ENCODE measurements at places on chromosomes 12 and 14. TPM values are rescaled to one million over a fixed set of nuclear protein-coding genes. Genes with fewer than 3 reads are reported as not detected.
A peak's percentile ranks its signal among the peaks of the same experiment; 100 is the strongest.

GRCh38 chr12:1099158-1099557, 108.1 kb downstream of the ERC1 start:
- H3K4me3 ChIP-seq, result no peak overlapping the region
- H3K27me3 ChIP-seq, result no peaks in the 10 kb centered on the region
- DNase-seq, result no peak
- peaks cover 30% of the 10 kb centered on the region for H3K4me1 ChIP-seq
- no peaks in the 10 kb centered on the region for H3K36me3 ChIP-seq

Gene GARIN6
- not detected for total RNA-seq

- no peak overlapping the region for H3K4me3 ChIP-seq
- H3K27ac ChIP-seq, result no peak overlapping the region
- no peaks in the 10 kb centered on the region for H3K27me3 ChIP-seq
- no peaks in the 10 kb centered on the region for H3K36me3 ChIP-seq
- no peaks in the 10 kb centered on the region for H3K4me1 ChIP-seq
Observed at GRCh38 chr14:70696026-70696425, 54.3 kb downstream of the TTC9 start.

DNA sequence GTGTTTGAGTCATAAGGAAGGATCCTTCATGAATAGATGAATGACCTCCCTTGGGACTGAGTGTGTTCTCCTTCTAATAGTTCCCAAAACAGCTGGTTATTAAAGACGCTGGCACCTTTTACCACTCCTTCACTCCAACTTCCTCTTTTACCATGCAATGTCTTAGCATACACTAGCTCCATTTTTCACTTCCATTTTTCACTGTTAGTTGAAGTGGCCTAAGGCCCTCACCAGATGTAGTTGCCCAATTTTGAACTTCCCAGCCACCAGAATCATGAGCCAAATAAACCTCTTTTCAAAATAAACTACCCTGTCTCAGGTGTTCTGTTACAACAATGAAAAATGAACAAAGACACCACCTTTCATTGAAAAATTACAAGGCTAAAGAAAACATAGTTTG, 64.7 kb downstream of the GPR65 start:
- H3K27me3 ChIP-seq, result no peaks in the 10 kb centered on the region
- H3K4me3 ChIP-seq, result no peak overlapping the region
- DNase-seq, result no peak

Gene KRT82
- total RNA-seq, result not detected

Gene KRT79
- total RNA-seq, result not detected

- peaks cover 8% of the 10 kb centered on the region for H3K4me1 ChIP-seq
- no peaks in the 10 kb centered on the region for H3K27me3 ChIP-seq
- H3K27ac ChIP-seq, result no peak overlapping the region
- H3K36me3 ChIP-seq, result no peaks in the 10 kb centered on the region
- H3K4me3 ChIP-seq, result no peak overlapping the region
Observed at GRCh38 chr12:122395319-122395718, 27.1 kb downstream of the CLIP1 start.

Gene SYNDIG1L
- 0.40 TPM for total RNA-seq

Gene SLC25A21
- total RNA-seq, result 6.4 TPM

DNA sequence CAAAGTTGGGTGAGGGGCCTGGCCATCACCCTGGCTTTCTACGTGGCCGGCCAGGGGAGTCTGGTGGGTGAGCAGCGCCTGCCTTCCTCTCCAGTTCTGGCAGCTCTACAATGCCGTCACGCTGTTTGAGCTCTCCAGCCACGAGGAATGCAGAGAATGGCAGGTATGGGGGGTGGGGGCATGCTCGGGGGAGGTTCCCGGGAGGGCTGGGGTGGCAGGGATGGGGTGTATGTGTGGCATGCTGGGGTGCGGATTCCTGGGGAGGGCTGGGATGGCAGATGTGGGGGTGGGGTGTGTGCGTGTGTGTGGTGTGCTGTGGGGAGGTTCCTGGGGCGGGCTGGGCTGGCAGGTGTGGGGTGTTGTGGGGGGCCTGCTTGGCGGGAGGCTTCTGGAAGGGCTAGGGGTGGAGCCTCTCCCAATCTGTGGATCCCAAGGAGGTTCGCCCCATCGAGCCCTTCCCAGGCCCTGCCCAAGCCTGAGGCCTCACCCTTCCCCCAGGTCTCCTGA, 18.5 kb downstream of the RHOF start:
- no peaks in the 10 kb centered on the region for H3K36me3 ChIP-seq
- no peak overlapping the region for H3K27ac ChIP-seq
- no peak overlapping the region for H3K4me3 ChIP-seq
- peak; percentile 45 for DNase-seq
- H3K27me3 ChIP-seq, result no peaks in the 10 kb centered on the region
- peaks cover 11% of the 10 kb centered on the region for H3K4me1 ChIP-seq

DNA sequence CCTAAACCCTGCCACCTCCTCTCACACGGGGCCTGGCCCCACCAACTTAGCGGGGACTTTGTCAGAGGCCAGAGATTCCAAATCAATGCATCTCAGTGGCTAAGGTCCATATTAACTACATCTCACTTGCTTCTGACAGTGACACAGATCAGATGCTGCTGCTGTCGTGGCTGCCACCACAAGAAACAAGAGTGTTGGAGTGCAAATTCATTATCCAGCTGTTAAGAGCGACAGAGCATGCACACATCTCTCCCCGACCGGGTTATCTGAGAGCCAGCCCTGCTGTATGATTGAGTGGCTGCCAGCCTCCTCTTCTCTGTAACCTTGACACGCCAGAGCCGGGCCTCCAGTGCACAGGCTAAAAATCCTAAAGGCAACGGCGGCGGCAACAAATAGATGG, 40.2 kb downstream of the SPRING1 start:
- H3K4me3 ChIP-seq, result no peak overlapping the region
- peaks cover 6% of the 10 kb centered on the region for H3K27me3 ChIP-seq
- DNase-seq, result no peak

Gene OTUB2
- total RNA-seq, result 9.6 TPM

Gene KIF21A
- total RNA-seq, result 42.1 TPM

Gene FLVCR2
- total RNA-seq, result 2.8 TPM

GRCh38 chr12:54266852-54267251, 13.1 kb downstream of the CBX5 start:
- no peak overlapping the region for H3K4me3 ChIP-seq
- peak overlapping the region; percentile 40 for H3K27ac ChIP-seq
- DNase-seq, result no peak
- H3K4me1 ChIP-seq, result peaks cover 15% of the 10 kb centered on the region
- H3K36me3 ChIP-seq, result peaks cover 7% of the 10 kb centered on the region

DNA sequence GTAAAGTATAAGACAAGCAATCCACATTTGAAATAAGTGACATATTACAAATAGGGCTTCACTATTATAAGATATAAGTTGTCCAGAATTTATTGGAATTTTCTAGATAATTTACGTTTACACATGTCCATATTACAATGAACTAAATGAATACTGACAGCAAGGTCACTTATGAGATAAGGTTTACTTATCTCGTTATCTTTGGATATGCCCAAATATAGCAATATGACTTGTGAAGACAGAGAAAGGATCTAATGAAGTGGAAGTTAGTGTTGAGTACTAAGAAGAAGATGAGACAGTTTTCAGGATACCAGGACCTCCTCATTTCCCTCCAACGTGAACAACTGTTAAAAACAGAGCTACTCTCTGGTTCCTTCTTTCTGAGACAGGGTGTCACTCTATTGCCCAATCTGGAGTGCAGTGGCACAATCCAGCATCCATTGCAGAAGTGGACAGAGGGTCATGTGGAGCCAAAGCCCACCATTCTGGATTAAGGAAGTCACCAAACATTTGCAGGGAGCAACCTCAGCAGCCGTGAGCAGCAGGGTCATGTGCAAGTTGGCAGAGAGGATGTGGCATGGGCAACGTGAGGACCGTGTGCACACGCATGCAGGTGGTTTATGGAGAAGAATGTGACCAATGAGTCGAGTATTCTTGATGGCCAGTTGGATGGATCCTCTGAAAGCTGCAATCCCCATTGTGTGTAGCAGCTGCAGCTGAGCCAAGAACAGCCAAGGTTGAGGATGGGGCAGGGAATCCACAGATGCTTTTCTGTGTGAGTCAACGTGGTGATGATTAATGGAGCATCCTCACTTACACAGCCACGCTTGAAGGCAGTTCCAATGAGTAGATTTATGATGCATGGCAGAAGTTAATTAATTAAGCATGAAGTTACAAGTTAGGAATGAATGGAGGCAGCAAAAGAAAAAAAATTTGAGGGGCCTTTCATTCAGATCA, 111.0 kb downstream of the BICD1 start:
- no peaks in the 10 kb centered on the region for H3K27me3 ChIP-seq
- H3K27ac ChIP-seq, result no peak overlapping the region
- no peaks in the 10 kb centered on the region for H3K4me1 ChIP-seq
- no peak for DNase-seq

Gene TAS2R20
- total RNA-seq, result 6.4 TPM

Gene CHFR
- 25.6 TPM for total RNA-seq

Gene ESPL1
- 34.3 TPM for total RNA-seq

Gene NFE2
- 4.3 TPM for total RNA-seq

DNA sequence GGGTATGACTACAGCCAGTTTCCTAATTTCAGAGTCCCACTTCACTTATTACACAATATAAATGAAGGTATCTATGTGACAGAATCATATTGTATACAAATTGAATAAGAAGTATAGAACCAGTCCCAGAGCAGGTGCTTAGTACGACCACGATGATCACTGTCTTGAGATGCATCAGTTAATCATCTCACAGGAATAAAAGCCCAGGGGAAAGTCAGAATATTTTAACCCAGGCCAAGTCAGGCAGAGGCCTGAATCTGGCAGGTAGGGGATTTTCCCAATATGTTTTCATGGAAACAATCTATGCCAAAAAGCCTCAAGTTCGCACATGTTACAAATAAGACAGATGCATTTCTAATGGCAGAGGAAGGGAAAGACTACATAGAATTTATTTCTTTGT, 758.4 kb downstream of the BCL11B start:
- H3K36me3 ChIP-seq, result no peaks in the 10 kb centered on the region
- peaks cover 5% of the 10 kb centered on the region for H3K4me1 ChIP-seq
- no peak overlapping the region for H3K27ac ChIP-seq
- no peaks in the 10 kb centered on the region for H3K27me3 ChIP-seq
- no peak for DNase-seq

Gene SLC15A5
- total RNA-seq, result not detected

- H3K36me3 ChIP-seq, result no peaks in the 10 kb centered on the region
- no peak overlapping the region for H3K27ac ChIP-seq
- no peak overlapping the region for H3K4me3 ChIP-seq
- no peak for DNase-seq
- H3K27me3 ChIP-seq, result no peaks in the 10 kb centered on the region
Observed at GRCh38 chr14:103772078-103772712, 56.6 kb downstream of the ZFYVE21 start.

Gene EFS
- total RNA-seq, result 74.3 TPM

Gene ZNF891
- 7.2 TPM for total RNA-seq

GRCh38 chr12:22255097-22255496, 79.4 kb downstream of the ST8SIA1 start:
- H3K36me3 ChIP-seq, result no peaks in the 10 kb centered on the region
- H3K27me3 ChIP-seq, result no peaks in the 10 kb centered on the region
- peaks cover 21% of the 10 kb centered on the region for H3K4me1 ChIP-seq

GRCh38 chr12:25069224-25069623, 120.3 kb upstream of the BCAT1 start:
- no peak overlapping the region for H3K4me3 ChIP-seq
- no peak for DNase-seq
- peaks cover 1% of the 10 kb centered on the region for H3K4me1 ChIP-seq
- no peak overlapping the region for H3K27ac ChIP-seq
- H3K27me3 ChIP-seq, result no peaks in the 10 kb centered on the region
- no peaks in the 10 kb centered on the region for H3K36me3 ChIP-seq
